ENCODE measurements at places on chromosomes 5 and 9.

- no peak for DNase-seq
Observed at GRCh38 chr9:110443146-110443865, 105.6 kb upstream of the TXNDC8 start.

DNA sequence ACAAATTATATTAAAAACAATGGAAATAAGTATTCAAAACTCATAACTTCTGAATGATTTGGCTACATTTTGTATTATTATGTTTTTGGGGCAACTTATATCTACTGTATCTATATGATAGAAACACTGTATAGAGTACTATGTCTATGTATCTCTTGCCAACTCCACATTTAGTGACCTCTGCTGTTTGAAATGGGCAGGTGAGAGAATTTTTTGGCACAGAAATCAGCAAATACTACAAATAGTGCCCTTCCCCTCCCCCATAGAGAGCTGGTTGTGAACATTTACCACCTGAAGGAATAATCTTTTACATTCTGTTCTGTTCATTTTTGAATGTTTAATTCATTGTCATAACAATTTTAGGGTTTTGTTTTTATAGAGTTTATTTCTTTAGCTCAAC is 545.3 kb downstream of the PDE4D start:
- DNase-seq = peak; percentile 44

DNA sequence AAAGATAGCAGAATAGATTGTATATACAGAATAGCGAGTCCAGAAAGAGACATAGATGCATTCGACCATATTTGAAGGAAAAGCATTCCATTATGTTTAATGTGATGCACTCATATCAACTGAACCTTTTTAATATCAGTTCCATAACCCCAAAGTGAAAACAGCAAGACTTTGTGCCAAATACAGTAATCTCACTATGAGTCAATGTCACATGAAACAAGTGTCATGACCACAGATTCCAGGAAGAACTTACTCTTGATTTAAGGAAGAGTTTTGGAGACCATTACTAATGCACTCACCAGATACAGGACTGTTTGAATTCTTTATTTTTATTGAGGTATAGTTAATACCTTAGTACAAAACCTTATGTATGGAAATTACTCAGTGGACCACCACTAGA is 220.5 kb downstream of the SH3GL2 start:
- peak; percentile 64 for DNase-seq

DNA sequence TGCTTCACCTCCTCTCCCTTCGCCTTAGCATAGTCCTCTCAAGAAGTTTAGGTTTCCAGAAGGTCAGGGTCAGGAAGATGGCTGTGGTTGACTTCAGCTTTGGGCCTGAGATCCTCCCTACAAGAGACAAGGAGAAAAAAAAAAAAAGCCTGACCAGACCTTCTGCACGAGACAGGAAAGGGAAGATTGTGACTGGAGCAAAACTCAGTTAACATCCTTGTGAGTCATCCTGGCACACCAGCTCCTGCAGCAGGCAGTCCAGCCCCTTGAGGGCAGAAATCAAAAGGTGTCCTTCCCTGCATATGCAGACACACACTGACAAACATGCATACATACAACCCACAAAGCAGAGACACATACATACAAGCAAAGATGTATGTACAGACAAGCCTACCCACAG is 18.0 kb upstream of the ENHO start:
- DNase-seq = peak; percentile 56

GRCh38 chr9:87305151-87305550 is 192.5 kb upstream of the DAPK1 start:
- no peak for DNase-seq

DNA sequence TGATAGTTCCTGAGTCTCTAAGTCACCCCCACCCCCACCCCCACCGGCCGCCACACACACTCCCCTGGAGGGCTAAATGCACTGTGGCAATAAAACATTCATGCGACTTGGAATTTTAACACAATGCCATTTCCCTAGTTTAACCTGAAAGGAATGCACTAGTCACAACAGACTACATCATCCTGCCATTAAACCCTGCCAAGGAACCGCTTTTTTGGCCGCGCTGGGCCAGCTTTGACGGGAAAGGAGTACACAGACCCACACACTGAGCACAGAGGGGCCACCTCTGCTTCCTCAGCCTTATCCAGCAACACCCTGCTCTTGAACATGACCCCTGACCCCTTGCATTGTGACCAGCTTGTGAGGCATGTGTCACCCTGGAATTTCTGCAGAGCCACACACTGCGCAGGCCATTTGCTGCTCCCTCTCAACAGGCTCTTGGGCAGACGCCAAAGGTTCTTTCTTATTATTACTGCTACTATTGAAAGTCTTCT is 165.3 kb downstream of the BNC2 start:
- peak; percentile 66 for DNase-seq

GRCh38 chr9:69018737-69019136 is 4.8 kb upstream of the PRKACG start:
- DNase-seq = peak; percentile 22

- peak; percentile 42 for DNase-seq
Observed at GRCh38 chr5:127280491-127281220, 9.9 kb upstream of the MEGF10 start.
